Neural crest cell (in vitro differentiated cells): ENCODE measurements at places on chromosomes 2 and 18.

GRCh38 chr2:172096626-172097547 is 5.8 kb downstream of the DLX2 start:
- peak; percentile 35 for DNase-seq
- H3K4me3 ChIP-seq = peak overlapping the region; percentile 76
- H3K4me1 ChIP-seq = peaks cover 46% of the 10 kb centered on the region
- peaks cover 4% of the 10 kb centered on the region for H3K36me3 ChIP-seq

DNA sequence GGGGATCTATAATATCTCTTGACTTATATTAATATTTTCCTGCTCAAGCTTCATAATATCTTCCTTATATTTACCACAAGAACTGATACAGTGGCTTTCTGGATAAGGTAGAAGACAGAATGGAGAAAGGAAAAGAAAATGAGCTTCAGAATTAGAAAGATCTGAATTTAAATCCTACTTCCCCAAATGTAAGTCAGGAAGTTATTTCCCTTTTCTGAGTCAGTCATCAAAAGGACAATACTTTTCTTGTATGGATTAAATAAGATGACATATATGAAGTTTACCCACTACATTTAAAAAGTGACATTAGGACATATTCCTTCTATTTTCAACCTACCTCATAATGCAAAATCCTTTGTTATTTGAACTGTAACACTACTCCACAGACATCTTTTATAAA is 19.0 kb downstream of the KRCC1 start:
- peaks cover 15% of the 10 kb centered on the region for H3K36me3 ChIP-seq
- no peaks in the 10 kb centered on the region for H3K27me3 ChIP-seq
- no peak overlapping the region for H3K27ac ChIP-seq
- no peak overlapping the region for H3K4me3 ChIP-seq
- peaks cover 6% of the 10 kb centered on the region for H3K4me1 ChIP-seq

DNA sequence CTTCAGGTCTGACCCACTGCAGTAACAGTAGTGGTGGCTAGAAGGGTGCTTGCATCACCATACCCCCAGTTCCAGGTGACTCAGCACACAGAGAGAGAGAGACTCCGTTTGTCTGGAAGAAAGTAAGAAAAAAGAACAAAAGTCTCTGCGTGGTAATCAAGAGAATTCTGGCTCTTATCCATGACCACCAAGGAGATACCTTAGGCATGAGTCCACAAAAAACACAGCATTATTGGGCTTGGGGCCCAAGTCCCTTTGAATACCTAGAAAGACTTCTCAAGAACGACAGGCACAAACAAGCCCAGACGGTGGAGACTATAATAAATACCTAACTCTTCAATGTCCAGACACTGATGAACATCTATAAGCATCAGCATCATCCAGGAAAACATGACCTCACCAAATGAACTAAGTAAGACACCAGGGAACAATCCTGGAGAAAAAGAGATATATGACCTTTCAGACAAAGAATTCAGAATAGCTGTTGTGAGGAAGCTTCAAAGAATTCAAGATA is 21.7 kb upstream of the BAZ2B start:
- no peaks in the 10 kb centered on the region for H3K27me3 ChIP-seq
- no peak for DNase-seq
- H3K4me3 ChIP-seq = no peak overlapping the region
- peak overlapping the region; percentile 54 for H3K27ac ChIP-seq

DNA sequence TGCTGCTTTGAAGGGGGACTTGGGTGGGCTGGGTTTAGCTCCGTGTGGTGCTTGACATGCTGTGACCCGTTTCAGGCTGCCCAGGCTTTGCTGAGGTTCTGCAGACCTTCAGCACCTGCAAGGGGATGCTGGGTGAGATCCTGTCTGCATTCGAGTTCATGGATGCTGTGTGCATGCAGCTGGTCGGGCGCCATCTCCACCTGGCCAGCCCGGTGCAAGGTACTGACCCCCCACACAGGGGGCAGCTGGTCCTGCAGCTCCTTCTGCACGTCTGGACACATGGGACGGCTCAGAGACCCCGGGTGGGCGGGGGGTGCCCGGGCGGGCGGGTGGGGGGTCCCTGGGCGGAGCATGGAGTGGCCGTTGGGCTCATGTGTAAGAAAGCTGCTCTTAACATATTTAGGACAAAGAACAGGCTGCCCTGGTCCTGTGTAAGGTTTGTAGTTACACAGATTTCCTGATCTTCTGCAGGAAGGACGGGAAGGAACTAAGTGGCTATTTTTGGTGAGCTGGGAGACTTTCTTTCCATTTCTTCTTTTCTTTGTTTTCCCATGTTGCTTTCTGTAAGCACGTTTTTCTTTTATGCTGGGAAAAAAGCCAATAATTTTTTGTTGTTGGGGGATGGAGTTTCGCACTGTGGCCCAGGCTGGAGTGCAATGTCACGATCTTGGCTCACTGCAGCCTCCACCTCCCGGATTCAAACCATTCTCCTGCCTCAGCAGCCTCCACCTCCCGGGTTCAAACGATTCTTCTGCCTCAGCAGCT is 15.8 kb downstream of the D2HGDH start:
- no peaks in the 10 kb centered on the region for H3K4me1 ChIP-seq
- H3K27me3 ChIP-seq = no peaks in the 10 kb centered on the region
- H3K27ac ChIP-seq = no peak overlapping the region
- DNase-seq = no peak

GRCh38 chr18:67577386-67577785 is 60.9 kb upstream of the DSEL start:
- H3K4me1 ChIP-seq = no peaks in the 10 kb centered on the region
- no peaks in the 10 kb centered on the region for H3K36me3 ChIP-seq
- H3K27ac ChIP-seq = no peak overlapping the region
- no peak overlapping the region for H3K4me3 ChIP-seq

- peaks cover 46% of the 10 kb centered on the region for H3K4me1 ChIP-seq
- peak overlapping the region; percentile 98 for H3K27ac ChIP-seq
- H3K36me3 ChIP-seq = no peaks in the 10 kb centered on the region
- no peaks in the 10 kb centered on the region for H3K27me3 ChIP-seq
Measured at GRCh38 chr2:231604685-231605606, 12.3 kb downstream of the TEX44 start.

- H3K27me3 ChIP-seq = no peaks in the 10 kb centered on the region
- no peak for DNase-seq
- H3K4me3 ChIP-seq = no peak overlapping the region
- H3K4me1 ChIP-seq = peaks cover 38% of the 10 kb centered on the region
- H3K36me3 ChIP-seq = peaks cover 9% of the 10 kb centered on the region
- H3K27ac ChIP-seq = no peak overlapping the region
Measured at GRCh38 chr2:3290655-3291054, 87.0 kb downstream of the EIPR1 start.

- no peak for DNase-seq
- no peak overlapping the region for H3K4me3 ChIP-seq
- peaks cover 3% of the 10 kb centered on the region for H3K27me3 ChIP-seq
- no peak overlapping the region for H3K27ac ChIP-seq
- no peaks in the 10 kb centered on the region for H3K36me3 ChIP-seq
Measured at GRCh38 chr2:17804358-17804757, 11.9 kb upstream of the MSGN1 start.
